ENCODE measurements at places on chromosomes 7 and 10.

DNA sequence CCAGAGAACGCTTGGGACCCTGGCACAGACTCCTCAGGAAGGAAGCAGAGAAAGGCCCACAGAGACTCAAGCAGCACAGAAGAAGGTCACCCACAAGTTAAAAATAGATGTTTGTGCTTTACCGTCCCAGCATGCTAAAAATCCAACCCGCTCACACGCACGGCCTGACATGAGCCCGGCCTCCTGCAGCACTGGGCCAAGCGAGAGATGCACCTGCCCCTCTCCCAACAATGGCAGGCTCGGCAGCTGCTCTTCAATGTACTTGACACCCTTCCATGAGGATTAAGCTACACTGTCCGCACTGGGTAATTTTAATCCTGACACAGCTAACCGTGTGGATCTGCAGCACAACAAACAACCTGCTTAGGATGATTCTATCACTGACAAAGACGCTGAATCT lies 9.3 kb downstream of the DIP2C start:
- no peak for DNase-seq

DNA sequence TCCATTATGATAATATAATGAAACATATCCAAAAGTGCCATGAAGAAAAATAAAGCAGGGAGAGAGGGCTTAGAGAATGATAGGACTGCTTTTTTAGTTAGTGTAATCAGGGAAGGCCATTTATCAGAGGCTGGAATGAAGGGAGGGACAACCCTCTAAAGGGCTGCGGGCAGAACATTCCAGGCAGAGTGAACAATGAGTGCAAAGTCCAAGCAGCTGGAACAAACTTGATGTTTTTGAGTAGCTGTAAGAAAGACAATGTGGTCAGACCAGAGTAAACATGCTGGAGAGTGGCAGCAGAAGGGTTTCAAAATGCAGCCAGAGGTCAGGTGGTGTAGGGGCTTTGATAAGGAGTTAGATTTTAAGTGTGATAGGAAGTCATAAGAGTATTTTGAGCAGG lies 65.6 kb upstream of the CCDC6 start:
- DNase-seq: no peak

GRCh38 chr7:34396437-34397064 lies 261.5 kb upstream of the NPSR1 start:
- no peak for DNase-seq

GRCh38 chr10:109103278-109103677 lies 820.0 kb downstream of the XPNPEP1 start:
- no peak for DNase-seq

GRCh38 chr10:131574707-131575430 lies 263.3 kb upstream of the TCERG1L start:
- DNase-seq: peak; percentile 46

DNA sequence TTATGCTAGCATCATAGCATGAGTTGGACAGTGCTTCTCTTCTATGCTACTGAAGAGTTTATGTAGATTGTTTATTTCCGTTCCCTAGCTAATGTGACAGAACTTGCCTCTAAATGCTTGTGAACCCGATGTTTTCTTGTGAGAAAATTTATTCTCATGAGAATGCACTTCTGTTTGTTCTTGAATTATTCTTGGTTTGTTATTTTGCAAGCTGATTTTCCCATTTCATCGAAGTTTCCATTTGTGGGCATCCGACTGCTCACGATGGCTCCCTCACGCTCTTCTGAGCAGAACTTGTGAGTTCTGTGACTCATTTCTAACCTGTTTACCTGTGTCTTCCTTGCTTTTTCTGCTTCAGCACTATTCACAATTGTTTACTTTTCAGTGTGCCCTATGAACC lies 59.9 kb downstream of the WDFY4 start:
- no peak for DNase-seq

GRCh38 chr10:78742730-78743615 lies 325.8 kb upstream of the ZMIZ1 start:
- peak; percentile 90 for DNase-seq

- DNase-seq: no peak
Measured at GRCh38 chr7:125390981-125391380, 461.4 kb upstream of the POT1 start.

- DNase-seq: no peak
Measured at GRCh38 chr7:31002256-31002655, 38.5 kb downstream of the GHRHR start.

DNA sequence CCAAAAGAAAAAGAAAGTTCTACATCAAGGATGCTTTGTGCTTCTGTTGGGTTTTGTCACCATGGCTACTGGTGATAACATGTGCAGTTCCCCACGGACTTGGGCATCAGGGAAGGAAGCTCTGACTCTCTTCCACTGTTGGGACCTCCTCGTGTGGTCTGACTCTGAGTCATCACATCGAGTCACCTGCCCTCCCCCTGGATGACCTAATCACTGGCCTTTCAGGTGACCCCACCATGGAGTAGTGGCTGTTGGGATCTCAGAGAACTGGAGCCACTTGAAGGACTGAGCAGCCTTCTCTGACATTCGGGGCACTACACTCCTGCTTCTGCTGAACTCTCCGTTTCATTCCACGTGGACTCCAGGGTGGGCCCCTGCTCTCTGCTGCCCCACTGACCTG lies 60.8 kb upstream of the DOCK1 start:
- DNase-seq: no peak

- DNase-seq: no peak
Measured at GRCh38 chr7:130458257-130458656, 17.4 kb upstream of the CEP41 start.

GRCh38 chr7:289209-289755 lies 688 bp upstream of the FOXL3 start:
- no peak for DNase-seq

- DNase-seq: no peak
Measured at GRCh38 chr7:23164846-23165245, 17.0 kb upstream of the NUP42 start.

- no peak for DNase-seq
Measured at GRCh38 chr7:1810961-1811849, 141.1 kb downstream of the ELFN1 start.

GRCh38 chr10:93461109-93461806 lies 20.9 kb downstream of the MYOF start:
- no peak for DNase-seq

GRCh38 chr10:78876449-78876848 lies 192.3 kb upstream of the ZMIZ1 start:
- no peak for DNase-seq

- DNase-seq: no peak
Measured at GRCh38 chr7:5083311-5083711, 37.7 kb downstream of the RBAK start.

DNA sequence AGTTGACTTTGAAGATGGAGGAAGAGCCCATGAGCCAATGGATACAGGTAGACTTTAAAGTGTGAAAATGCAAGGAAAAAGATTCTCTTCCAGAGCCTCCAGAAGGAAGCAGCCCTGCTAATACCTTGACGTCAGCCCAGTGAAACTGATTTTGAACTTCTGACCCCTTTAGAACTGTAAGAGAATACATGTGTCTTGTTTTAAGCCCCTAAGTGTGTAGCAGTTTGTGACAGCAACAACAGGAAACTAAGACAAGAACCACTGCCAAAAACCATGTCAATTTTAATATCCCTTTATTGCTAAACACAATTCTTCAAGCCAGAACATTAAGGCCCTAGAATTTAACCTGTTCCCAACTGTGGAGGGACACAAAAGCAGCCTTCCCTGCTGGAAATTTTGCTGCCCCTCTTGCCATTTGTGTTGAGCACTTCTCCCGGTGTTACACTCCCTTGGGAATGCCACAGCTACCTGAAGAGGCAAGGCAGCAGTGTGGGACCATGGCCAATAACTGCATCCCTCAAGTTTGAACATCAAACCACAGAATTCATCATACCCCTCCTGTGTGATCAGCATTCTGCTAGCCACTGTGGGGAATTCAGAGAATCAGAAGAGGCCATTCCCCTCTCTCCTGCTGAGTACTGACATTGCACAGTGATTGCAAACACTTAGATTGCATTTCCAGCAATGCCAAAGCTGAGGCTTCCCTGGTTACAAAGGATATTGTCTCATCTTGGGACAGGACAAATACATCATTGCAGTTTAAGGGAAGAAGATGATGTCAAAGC lies 12.3 kb upstream of the CCDC172 start:
- DNase-seq: no peak

DNA sequence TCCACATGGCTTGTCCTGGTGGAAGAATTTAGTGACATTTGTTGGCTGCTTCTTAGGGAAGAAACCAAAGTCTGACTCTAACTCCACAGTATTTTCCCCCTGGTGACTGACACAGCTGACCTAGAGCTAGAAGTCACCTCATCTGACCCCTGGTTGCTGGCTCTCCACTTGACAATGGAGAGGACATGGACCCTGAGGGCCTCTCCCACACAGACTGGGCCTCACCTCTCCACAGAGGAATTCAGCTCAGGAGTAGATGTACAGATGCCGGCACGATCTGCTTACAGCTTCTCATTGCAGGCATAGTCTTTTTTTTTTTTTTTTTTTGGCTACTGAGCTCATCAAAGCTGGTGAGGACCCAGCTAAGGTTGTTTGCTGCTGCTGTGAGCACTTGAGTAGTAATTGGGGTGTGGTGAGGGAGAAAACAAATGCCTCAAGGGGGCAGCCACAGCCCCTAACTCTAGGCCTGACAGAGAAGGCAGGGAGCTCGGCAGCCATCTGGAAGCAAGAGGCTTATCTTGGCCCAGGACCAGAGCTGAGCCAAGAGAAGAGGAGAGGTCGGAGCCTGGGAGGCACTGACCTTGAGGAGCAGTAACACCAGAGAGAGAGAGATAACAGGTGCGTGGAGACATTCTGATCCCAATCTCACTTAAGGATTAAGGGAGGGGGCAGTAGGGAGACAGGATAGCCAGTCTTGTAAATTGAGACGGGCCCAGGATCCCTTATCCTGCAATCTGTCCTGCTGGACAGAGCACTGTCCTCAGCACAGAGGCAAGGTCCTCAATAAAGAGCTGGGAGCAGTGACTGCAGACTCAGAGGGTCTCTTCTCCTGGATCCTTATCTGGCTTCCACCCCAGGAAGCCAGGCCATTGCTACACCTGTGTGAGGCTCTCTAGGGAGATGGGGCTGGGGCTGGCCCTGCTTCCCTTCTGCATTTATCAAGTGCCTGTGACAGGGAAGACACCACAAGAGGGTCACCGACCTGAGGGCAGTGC lies 9.4 kb downstream of the PRSS58 start:
- DNase-seq: no peak

- DNase-seq: no peak
Measured at GRCh38 chr7:20786421-20786778, 286 bp downstream of the SP8 start.

GRCh38 chr10:71045204-71045809 lies 156.9 kb upstream of the PCBD1 start:
- no peak for DNase-seq

- peak; percentile 86 for DNase-seq
Measured at GRCh38 chr10:96642973-96643372, 56.2 kb upstream of the TM9SF3 start.

DNA sequence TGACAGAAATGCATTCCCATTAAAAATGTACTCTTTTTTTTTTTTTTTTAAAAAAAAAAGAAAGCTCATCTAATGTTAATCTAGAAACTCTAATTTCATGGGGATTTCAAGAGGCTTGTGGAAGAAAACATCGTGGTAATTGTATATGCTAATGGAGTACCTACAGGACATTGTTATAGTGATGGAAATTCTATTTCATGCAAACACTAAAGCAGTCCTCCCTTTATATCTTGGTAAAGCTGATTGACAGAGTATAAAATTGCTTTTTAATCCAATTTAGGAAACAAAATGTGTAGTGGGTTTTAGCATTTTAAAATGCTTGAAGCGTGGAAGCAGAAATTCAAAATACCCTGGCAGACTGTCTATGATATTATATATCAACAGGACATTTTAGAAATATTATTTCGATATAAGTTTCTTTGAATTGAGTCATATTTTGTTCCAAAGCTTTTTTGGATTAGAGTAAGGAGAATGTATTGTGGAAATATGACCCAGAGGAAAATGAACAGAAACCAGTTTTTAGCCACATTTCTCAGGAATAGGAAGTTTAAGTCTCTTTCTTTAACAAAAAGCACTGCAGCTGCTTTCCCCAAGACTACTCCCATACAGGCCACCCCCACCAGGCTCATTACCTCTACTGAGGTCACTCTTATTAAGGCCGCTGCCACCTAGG lies 121.9 kb downstream of the WNT2 start:
- DNase-seq: no peak

DNA sequence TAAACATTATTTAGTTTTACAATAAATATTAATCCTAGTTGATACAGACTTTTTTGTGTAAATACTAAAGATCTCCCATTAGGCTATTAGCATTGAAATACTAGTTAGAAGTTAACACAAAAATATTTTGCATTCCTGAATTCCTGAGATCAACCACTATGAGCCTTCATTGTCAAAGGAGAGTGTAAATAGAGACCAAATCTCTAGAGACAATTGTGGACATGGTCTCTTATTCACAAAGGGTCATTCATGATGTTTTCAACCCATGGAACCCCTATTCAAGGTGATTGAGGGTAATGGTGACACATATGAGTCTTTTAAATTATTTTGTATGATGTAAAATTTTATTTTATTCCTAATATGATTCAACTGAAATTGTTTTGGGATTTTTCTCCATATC lies 1454.8 kb upstream of the LRRTM3 start:
- no peak for DNase-seq

- no peak for DNase-seq
Measured at GRCh38 chr7:106704000-106704840, 43.3 kb upstream of the CCDC71L start.

- no peak for DNase-seq
Measured at GRCh38 chr10:122780391-122780790, 65.3 kb downstream of the CUZD1 start.

DNA sequence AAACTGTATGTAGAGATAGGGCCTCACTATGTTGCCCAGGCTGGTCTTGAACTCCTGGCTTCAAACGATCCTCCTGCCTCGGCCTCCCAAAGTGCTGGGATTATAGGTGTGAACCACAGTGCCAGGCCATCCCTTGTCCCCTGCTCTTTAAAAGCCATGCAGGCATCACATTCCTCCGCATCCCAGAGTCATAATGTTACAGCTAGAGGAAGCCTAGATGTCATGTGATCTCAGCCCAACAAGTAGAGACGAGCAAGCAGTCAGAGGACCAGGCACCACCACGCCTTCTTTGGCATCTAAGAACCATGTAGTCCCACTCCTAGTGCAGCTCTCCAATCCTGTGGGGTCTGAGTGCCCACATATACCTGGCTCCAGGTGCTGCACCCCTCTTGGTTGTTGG lies 13.1 kb downstream of the PODXL start:
- DNase-seq: no peak

- DNase-seq: no peak
Measured at GRCh38 chr7:123415625-123416024, 118.8 kb downstream of the IQUB start.

GRCh38 chr10:9342885-9343570 lies 1288.5 kb downstream of the GATA3 start:
- no peak for DNase-seq

DNA sequence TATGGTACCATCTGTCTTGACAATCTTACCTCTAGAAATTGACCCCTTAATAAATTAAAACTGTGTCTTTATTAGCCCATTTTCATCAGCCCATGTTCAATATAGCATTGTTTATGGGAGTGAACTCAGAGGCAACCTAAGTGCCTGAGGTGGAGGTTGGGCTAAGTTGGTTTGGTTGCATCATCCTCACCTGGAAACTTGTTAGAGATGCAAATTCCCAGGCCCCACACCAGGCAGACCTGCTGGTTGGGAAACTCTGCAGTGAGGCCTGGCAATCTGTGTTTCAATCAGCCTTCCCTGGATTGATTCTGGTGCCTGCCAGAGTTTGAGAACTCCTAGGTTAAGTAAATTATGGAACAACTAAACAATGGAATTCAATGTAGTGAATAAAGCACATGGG lies 9.4 kb upstream of the FAM170B start:
- DNase-seq: no peak

- DNase-seq: no peak
Measured at GRCh38 chr10:42877496-42878030, 95.0 kb downstream of the BMS1 start.

GRCh38 chr7:121002048-121002756 lies 13.7 kb downstream of the CPED1 start:
- DNase-seq: no peak
